NCI-H146 (cell line): ENCODE measurements at places on chromosomes 6 and 20.

DNA sequence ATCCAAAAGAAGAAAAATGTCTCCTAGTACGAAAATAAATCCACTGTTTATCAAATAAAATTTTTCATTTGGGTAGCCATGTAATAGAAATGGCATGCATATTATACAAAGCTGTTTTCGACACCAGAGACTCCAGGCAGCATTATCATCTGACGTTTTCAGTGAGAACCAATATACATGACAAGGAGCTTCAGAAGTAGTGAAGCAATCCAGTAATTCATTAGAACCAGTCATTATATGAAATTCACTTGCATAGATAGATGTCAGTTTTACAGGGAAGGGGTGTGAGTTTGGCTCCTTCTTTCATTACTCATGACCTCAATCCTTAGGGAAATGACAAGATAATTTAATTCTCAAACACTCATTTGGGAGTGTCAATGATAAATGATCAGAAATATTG is 14.7 kb downstream of the HTR1B start:
- no peak for DNase-seq

GRCh38 chr6:27873021-27873940 is 38.9 kb downstream of the OR2B2 start:
- DNase-seq: peak; percentile 96

DNA sequence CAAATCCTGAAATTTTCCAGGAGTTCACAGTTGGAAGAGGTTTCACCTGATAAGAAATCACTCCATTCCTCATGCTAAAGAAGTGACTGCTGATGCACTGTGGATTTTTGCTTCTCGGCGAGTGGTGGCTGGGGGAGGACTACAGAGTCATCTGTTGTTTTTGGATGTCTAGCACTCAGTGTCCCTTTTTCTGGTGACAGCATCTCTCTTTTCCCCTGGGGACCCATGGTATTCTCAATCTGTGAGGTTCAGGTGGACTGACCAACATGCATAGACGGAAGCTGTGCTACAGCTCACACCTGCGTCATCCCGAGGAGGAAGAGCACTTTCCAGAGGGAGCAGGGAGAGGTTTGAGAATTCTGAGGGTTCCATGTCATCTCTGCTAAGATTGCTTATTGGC is 42.7 kb upstream of the ZNF831 start:
- DNase-seq: no peak

GRCh38 chr20:13913131-13913530 is 77.3 kb downstream of the SEL1L2 start:
- no peak for DNase-seq

DNA sequence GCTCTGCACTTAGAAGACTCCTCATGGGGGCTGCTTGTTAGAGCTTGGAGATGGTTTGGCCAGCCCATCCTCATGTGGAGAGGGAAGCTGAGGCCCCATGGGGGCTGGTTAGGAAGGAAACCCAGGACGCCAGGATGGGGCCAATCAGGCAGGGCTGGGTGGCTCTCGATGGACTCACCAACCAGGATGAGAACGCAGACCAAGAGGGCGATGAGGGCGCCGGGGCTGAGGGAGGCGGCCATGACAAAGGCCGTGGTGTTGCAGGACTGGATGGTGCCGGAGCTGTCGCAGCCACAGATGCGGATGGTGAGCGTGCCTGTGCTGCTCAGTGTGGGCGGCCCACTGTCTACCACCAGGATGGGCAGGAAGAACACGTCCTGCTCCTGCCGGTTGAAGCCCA is 59.7 kb downstream of the CD40 start:
- no peak for DNase-seq

DNA sequence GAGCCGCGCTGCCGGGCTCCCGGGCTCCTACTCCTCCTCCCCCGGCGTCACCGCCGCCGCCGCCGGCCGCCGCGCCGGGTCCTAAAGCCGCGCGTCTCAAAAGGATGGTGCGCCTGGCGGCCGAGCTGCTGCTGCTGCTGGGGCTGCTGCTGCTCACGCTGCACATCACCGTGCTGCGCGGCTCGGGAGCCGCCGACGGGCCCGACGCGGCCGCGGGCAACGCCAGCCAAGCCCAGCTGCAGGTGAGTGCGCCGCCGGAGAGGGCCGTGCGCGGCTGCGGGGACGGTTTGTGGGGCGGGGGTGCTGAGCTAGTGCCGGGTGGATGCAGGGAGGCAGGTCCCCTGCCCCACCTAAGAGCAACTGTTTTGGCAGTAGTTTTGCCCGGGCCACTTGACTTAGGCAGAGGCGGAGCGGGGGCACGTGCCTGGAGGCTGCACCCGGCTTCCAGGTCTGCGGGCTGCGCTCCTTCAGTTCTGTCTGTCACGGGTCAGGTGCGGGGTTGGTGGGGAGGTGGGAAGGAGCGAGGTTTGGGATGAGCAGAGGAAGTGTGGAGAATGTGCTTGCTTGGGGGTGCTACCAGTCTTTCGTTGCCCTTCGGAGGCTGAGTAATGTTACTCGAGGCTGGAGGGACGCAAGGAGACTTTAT is 722 bp downstream of the ISM1 start:
- DNase-seq: peak; percentile 63

DNA sequence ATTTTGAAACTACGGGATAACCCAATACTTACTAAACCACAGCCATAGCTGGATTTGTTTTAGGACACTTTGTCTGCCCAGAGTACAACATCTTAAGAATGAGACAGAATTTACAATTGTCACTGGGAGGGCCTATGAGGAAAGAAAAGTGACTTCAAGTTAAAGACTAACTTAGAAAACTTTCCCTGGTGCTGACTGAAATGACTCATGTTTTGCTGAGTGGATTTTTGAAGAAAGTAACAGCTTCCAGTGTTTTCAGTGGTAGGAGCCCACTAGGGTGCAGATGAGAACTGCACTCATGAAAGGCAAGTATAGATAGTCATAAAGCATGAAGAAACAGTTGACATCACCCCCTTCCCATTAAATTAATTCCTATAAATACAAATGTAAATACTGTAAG is 988.2 kb upstream of the MAP3K7 start:
- no peak for DNase-seq

DNA sequence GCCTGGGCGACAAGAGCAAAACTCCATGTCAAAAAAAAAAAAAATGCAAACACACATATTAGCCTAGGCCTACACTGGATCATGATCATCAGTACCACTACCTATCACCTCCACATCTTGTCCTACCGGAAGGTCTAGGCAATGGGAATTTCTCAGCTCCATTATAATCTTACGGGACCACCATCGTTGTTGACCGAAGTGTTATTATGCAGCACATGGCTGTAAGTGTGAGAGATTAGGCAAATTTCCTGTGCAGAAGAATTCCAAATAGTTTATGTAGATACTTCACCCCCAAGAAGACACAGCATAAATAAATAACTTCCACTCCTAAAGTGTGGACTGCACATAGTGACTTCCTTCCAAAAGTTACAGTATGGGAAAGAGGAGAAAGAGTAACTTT is 16.8 kb upstream of the KIAA1755 start:
- DNase-seq: no peak

GRCh38 chr6:37433657-37434271 is 743 bp downstream of the CMTR1 start:
- peak; percentile 51 for DNase-seq

DNA sequence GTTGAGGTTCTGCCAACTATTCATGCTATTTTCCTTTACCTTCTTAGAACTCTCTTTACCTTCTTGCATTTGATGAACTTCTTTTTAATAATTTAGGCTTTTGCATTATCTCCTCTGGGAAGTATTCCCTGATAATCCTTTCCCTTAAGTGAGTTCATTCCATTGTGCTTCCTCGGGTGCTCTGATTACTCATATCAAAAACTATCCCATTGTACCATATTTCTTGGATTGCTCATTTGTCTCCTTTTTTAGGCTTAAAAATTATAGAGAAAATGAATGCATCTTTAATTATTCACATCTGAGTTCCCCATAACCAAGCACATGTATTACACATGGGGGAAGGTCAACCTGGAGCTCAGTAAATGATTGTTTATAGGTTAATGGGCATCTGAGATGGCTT is 2.5 kb downstream of the CALHM4 start:
- no peak for DNase-seq

GRCh38 chr6:160190081-160190480 is 68.5 kb downstream of the SLC22A1 start:
- DNase-seq: no peak

- no peak for DNase-seq
Measured at GRCh38 chr6:133333852-133334251, 92.7 kb downstream of the EYA4 start.

DNA sequence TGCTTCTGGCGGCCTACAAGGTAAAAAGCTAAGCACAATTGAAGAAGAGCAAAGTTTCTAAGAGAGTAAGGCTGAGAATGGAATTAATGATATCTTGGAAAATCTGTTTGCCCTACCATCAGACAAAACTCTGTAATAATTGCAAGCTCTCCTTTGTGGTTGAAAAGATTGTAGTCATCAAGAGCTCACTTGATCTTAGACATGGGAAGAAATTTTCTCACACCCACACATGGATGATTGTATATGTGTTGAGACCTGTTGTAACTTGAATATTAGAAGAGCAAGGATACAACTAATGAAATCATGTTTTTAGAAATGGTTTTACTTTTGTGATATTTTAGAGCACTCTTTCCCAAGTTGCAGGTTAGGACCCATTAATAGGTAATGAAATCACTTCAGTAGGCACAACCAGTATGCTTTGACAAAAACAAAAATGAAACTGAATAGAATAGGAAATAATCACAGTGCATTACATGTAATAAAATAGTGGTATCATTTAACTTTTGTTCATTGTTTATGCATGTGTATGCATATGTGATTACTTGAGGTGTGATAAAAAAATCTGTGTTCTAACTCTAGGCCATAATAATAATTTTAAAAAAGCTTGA is 14.0 kb downstream of the DCBLD1 start:
- DNase-seq: no peak

DNA sequence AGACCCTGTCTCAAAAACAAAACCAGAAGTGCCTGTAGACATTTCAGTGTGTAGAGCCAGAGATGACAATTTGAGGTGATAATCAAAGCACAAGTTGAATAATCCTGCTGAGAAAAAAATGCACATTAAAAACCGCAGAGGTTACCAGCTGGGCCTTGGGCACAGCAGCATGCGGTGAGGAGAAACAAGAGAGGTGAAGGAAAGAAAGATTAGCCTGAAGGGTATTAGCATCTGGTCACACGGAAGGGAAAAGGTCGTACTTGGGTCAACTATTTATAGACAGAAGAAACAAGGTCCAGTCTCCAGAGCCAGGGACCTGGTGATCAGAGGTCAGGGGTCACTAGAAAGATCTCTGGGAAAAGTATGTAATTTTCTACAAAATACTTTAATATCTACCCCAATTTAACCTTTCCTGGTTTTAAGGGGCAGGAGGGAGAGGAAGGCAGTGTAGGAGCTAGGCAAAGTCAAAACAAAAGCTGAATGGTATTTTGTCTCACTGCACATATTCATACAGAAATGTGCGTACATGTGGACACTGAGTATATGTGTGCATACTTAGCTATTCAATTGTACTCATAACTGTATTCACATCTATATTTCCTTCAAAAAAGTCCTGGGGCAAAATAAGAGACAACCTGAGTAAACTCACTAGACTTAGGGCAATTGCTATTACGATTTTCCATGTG is 10.1 kb downstream of the MAP7 start:
- peak; percentile 27 for DNase-seq

GRCh38 chr20:37396416-37397075 is 50.6 kb downstream of the SRC start:
- DNase-seq: no peak

GRCh38 chr6:155510879-155511278 is 55.2 kb upstream of the NOX3 start:
- no peak for DNase-seq

DNA sequence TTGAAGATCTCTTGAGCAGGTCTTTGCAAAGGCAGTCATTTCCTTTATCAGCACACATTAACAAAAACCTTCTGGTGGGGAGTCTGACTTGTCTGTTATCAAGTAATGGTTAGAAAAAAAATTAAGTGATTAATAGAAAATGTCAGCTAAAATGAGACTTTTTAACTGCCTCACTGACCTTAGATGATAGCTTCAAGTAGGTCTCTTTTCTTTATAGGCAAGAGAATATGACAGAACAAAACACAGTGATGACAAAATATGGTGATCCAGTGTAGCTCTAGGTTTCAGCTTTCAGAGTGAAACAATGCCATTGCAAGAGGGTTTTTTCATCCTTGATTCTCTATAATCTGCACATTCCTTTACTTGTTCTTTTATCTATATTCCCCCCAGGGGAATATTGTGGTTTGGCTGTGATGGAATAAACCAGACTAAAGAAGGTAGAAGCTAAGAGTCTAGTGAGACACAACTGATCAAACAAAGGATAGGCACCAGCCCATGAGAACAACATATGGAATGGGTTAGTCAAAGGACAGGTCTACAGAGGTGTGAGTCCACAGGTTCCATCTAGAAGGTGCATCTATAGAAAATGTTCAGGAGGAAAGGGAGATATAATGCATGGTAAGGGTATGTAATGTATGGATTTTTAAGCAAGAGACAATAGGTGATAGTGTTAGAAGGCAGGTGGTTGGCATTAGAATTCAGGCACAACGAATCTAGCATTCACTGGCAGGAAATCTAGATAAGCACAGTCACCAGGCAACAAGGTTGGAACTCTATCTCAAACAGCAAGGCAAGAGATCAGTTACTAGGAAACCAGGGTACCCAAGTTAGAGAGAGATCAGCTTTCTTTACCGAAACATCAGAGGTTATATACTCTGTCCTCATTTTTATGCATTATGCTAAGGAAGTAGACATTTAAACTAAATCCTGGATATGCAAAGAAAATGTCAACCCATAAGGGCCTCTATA is 228.9 kb upstream of the SMLR1 start:
- DNase-seq: no peak

- DNase-seq: no peak
Measured at GRCh38 chr6:17395112-17395511, 1.7 kb downstream of the CAP2 start.

GRCh38 chr20:54227751-54228150 is 19.9 kb downstream of the PFDN4 start:
- no peak for DNase-seq

GRCh38 chr6:41970436-41970846 is 28.8 kb upstream of the CCND3 start:
- no peak for DNase-seq

DNA sequence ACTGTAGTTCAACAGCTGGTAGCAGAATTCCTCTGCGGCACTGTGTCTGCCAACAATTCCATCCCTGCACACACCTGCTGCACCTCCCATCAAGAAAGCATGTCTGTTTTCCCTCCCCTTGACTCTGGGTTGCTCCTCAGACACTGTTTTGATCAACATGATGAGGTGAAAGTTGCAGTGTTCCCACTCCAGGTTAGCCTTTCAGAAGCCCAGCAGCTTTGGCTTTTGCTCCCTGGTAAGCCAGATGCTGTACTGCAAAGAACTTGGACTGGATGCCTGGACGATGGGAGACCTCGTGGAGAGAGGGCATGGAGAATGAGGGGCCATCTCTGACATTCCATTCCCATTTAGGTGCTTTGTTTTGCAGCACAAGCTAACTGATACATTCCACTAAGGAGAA is 79.1 kb upstream of the MAFB start:
- no peak for DNase-seq
